Activated CD4-positive, CD25-positive, alpha-beta regulatory T cell treated with anti-CD3 and anti-CD28 coated beads, Interleukin-2, amount 50 U/mL, for 72 hours (primary cell): ENCODE measurements at places on chromosomes 3 and 15.

DNA sequence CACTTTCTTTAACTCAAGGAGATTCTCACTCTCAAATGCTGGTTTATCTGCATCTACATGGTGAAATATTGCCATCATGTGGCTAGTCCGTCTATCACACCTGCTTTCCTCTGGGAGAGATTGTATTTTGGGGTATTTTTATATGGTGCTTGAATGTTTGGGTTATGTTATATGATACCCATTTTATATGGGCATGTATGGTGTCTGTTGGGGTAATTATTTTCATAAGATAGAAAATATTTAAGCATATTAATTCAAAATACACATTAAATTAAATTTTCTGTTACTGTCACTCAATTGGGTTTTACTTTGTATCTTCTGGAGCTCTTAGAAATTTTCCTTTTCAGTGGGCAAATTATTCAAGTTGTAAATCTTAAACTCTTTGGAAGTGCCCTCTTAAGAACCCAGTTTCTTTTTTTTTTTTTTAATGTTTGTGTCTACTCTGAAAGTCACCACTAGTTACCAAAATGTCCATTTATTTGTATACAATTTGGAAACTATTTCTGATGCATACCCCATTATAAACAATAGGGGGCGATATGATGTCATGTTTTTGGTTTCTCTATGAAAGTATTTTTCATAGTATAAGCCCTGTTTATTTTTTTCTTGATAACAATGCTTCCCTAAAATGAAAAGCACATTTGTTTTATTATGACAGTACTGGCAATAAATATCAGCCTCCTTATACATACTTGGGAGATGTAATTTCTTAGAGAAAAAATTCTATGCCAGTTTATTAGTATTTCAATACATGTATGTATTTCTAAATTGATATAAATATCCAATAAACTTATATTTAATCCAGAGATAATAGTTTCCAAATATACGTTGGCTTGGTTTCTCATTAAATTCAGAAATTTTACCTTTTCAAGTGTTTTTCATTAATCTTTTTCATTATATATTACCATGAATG lies 36.1 kb upstream of the PLSCR5 start:
- no peak for DNase-seq

DNA sequence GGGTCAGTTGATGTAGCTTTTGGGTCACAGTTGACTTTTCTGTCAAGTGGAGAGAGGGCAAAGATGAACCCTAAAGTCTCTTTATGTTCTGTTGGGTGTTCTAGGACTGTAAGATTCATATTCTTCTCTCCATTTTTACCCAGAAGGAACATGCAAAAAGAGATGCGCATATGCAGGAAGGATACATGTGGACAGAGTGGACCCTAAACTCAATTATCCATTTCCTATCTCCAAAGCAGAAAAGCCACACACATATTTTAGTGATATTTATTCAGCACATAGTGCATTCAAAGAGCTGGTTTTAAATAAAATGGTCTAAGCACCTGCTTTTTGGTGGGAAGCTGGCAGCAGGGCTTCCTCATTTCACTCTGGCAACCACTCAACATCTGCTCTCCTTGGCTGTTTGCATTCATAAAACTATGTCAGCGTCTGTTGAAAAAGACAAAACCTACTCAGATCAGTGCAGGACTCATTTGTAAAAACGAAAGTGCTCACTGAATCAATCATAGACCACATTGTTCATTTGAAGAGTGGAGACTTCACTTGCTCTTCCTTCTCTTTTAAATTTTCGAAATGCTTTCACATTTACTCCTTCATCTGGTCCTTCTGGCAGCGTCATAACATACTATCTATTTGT lies 96.6 kb downstream of the SEMA6D start:
- no peak for DNase-seq

- no peak for DNase-seq
Measured at GRCh38 chr3:69842789-69843188, 103.5 kb downstream of the MITF start.

GRCh38 chr3:27467545-27467944 lies 16.6 kb downstream of the SLC4A7 start:
- no peak for DNase-seq

- no peak for DNase-seq
Measured at GRCh38 chr3:157029365-157029790, 130.6 kb downstream of the CCNL1 start.

DNA sequence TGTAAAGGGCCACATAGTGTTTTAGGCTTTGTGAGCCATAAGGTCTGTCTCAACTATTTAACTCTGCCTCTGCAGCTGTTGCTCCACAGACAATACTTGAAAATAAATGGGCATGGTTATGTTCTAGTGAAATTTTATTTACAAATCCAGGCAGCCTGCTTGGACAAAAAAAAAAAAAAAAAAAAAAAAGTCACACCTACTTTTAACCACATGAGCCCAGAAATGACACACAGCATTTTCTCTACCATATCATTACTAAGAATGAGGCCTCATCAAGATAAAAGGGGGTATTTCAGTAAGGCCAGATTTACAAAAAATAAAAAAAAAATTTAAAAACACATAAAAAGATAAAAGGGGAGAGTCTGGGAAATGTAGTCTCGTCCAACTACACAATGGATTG lies 1.7 kb upstream of the NGLY1 start:
- no peak for DNase-seq

DNA sequence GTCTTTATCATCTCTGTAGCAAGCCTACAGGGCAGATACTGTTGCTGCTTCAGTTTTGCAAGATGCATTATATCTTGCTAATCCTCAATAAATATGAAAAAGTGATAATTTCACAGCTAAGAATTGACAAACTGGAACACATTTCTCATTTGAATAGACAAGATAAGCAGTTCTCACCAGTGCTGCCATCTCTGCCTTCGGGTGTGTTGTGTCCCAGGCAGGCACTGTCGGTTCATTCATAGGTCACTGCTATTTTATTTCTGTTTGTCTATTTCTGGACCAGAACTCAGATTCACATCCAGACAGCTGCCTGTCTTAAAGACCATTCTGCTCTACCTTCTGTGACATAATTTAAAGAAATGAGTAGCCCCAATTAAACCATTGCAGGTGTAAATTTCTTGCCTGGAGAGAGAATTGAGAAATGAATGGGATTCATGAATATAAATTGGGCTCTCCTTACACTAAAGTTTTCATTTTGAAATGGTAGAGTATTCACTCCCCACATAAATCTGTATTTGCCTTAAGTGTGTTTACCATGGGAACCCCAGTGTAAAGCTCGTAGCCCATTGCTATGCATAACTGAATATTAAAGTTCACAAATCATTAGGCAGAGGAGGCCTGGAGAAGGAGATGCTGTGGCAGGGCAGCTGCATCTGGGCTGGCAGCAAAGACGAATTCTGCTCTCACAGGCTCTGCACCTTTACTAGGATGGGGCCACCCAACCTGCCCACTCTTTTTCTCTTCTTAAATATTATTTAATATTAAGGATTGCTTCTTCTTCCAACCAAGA lies 149.9 kb downstream of the ARPP21 start:
- DNase-seq, result no peak

DNA sequence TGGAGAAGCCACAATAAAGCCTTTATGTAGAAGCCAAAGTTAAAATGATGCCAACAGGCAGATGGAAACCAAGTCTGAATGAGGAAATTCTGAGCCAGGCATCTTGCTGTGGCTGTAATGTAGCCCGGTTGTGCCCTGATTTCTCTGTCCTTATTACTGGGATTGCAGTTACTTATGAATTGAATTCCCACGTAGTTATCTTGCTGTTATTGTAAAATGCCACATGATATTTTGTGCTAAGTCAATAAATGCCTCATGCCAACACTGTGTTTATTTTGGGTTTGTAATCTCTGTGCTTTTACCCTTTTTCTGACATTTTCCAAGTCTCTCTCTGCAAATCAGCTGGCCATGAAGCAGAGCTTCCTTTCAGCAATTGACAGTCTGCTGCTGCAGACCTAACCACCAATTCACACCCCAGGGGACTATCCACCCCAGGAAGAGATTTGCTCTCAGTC lies 486.1 kb upstream of the GOLIM4 start:
- DNase-seq, result no peak

- DNase-seq, result no peak
Measured at GRCh38 chr3:132723024-132723950, 1.1 kb upstream of the NPHP3 start.

DNA sequence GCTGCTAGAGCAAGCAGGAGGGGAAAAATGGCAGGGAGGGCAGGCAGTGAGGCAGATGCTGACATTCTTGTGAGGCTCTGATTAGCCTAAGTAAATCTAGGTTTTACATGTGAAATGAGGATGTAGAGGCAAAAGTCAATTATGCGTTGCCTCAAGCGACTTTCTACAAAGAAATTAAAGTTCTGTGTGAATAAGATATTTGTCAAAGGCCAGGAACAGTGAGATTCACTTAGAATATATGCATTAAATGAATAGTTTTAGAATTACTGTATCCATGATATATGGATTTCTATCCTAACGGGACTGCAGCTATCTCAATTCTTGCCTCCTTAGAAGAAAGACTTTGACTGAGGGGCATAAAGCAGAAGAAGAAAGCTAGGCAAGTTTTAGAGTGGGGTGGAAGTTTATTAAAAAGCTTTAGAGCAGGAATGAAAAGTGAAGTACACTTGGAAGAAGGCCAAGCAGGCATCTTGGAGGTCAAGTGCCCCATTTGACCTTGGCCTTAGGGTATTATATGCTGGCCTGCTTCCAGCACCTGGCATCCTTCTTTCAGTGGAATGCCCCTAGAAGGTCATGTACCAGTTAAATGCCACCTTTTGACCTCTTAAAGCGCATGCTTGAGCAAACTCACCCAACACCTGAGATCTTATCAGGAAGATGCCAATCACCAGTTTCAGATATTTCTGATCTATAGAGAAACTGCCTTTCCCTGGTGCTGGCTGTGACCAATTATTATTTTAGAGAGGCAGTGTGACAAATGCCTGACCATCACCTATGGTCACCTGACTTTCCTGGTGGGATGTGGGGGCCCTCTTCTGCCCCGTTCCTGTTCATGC lies 38.2 kb downstream of the OSTN start:
- DNase-seq, result no peak

DNA sequence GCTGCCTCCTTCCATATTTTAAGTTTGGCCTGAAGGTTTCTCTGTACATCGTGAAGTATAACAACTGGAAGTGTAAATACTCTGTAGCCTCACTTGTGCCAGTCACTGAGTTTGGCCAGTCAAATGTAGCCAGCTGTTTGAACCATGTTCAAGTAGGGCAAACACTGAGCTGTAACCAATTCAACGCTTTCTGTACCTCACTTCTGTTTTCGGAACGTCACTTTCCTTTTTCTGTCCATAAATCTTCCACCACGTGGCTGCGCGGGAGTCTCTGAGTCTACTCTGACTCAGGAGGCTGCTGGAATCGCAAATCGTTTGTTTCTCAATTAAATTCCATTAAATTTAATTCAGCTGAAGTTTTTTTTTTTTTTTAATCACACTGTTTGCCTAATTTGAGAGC lies 88.8 kb upstream of the RARB start:
- DNase-seq, result no peak

GRCh38 chr3:121436641-121437040 lies 109.1 kb downstream of the POLQ start:
- DNase-seq, result no peak

- no peak for DNase-seq
Measured at GRCh38 chr3:139297588-139298311, 46.1 kb upstream of the MRPS22 start.

DNA sequence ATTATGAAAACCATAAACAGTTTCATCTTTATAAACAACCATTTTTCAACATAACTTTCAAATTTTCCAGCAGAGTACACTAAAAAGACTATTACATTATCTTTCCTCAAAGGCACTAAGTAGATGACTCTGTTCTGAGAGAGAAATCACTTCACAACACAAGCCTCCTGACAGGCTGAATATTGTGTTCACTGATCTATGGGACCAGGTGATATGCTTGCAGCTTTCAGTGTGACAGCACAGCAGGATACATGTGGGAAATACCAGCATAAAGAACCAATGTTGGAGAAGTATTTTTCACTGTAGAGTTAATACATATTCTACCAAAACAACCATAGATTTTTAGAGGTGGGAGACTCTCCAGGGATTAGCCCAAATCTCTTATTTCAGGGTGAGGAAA lies 350.6 kb downstream of the PLCL2 start:
- no peak for DNase-seq

DNA sequence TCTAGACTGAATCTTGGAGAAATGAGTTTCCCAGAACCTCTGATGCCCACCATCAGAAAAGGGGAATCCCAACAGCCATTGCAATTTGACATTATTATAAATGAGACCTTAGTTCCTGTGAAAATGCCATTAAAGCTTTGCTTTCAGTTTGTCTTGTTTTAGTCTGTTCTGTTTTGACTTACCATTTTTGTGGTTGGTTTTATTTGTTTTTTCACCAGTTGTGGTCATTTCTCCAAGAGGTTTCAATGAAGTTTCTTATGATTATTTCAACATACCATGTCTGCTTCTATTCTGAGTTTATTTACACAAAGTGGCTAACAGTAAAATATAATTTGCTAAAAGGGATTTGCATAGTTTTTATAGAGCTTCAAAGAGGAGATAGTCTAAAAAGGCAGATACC lies 175.0 kb upstream of the MCTP2 start:
- no peak for DNase-seq

- DNase-seq, result no peak
Measured at GRCh38 chr3:53038679-53039375, 7.0 kb downstream of the SFMBT1 start.

- no peak for DNase-seq
Measured at GRCh38 chr15:98524838-98525660, 123.3 kb upstream of the IGF1R start.

GRCh38 chr3:82790307-82791097 lies 1029.1 kb upstream of the GBE1 start:
- DNase-seq, result no peak

- DNase-seq, result no peak
Measured at GRCh38 chr3:197854596-197855343, 63.7 kb downstream of the LRCH3 start.

- DNase-seq, result no peak
Measured at GRCh38 chr3:78049521-78049920, 1009.6 kb downstream of the ROBO2 start.

GRCh38 chr3:42497009-42497731 lies 5.3 kb upstream of the VIPR1 start:
- DNase-seq, result peak; percentile 21

DNA sequence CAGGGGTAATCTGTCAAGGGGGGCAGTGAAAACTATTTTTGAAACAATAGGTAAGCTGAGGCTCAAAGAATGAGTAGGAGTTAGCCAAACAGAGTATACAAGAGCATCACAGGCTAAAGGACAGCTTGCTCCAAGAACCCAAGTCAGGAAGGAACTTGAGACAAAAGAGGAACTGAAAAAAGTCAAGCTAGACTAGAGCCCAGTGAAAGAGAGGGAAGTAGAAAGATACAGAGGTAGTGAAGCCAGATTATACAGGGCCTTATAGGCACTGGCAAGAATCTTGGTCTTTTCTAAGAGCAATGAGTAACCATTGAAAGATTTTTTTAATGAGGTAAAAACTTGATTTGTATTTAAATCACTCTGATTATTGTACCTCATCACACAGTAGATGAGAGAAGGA lies 69.9 kb downstream of the FILIP1L start:
- no peak for DNase-seq

DNA sequence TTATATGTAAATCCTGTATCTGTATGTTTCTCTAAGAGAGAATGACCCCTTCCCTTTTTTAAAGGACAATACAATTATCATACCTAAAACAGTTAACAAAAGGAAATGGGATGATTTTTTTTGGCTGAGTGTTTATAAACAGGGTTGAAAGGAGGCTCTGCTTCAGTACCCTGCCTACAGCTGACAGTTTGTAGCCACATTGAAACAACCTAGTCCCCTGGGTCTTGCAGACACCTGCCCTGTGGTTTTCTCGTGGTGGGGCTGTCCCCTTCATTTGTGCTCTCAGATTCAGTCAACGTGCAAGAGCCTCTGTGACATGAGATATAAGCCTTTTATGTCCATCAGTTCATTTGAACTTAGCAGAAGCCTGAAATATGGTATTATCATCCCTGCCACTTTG lies 2.3 kb upstream of the HMCES start:
- DNase-seq, result no peak
